ENCODE measurements at places on chromosomes 2 and 18.

- DNase-seq, result no peak
Observed at GRCh38 chr2:42084231-42084671, 36.4 kb downstream of the PKDCC start.

DNA sequence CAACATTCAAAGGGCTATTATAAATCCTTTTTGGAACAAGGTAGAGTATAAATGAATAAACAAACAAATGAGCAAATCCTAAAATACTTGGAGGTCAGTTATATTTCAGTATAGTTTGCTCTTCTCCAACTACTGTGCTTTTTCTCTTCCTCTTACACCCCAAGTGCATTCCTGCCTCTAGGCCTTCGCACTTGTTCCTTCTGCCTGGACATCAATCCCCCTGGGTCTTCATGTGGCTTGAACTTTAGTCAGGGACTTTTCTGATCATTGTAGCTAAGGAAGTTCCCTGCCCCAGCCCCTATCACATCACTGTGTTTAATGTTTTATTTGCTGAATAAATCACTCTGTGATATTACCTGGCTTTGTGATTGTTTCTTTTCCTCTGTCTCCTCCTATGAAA, 418.2 kb upstream of the HNRNPA3 start:
- DNase-seq, result no peak

DNA sequence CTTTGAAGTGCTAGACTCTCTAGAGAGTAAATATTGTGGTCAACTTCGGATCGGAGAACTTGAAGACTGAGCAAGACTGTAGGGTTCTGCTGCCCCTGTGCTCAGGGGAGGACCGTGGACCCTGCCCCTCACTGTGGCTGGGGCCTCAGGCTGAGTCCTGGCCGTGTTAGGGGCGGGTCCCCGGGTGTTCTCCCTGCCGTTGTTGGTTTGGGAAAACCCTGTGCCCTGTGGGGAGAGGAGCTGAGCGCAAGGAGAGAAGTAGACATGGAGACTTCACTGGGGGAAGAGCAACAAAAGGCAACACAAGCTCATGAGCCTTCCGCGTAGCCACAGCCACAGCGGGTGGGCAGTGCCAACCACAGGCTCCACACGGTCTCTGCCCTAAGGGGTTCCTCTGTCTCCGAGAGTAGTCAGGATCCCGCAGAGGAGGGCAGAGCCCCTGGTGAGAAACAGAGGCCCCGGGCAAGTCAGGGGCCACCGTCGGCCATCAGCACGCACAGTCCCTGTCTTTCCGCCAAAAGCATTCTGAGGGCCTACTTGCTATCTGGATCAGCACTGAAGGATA, 53.1 kb downstream of the NTSR2 start:
- no peak for DNase-seq

DNA sequence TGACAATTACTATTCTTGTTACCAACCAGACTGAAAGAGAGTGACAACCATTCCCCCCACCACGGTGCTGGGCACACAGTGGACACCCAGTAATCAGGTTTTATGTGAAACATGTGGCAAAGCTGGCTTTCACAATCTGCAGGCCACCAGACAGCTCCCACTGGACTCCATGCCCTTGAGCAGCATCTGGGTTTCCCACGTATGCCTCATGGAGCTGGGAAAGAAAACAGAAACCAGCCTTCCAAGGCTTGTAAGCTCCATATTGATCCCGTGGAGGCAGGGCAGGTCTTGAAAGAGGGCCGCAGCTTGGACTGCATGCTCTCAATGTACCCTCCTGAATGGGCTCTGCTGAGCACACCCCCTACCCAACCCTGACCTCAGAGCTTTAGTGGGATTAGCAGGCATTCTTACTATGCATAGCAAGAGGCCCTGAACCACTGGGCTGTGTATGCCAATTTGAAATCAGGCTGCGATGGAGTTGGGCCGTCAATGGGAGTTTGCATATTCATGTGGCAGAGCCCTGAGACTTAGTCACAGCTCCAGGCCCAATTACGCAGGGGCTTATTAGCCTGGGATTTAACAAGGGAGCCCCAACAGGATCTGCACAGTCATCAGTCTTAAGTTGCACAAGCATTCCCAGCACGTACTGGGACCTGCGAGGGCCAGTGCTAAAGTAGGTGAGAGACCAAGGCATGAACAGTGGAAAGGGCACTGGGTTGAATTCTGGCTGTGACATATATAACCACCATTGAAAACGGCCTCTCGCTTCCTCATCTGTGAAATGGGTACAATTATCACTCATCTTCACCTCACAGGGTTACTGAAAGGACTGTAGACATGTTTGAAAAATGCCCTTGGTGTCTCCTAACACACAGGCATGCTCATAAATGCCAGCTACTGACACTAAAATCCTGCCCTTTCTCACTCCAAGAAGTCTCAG, 10.5 kb downstream of the C1QL2 start:
- no peak for DNase-seq

DNA sequence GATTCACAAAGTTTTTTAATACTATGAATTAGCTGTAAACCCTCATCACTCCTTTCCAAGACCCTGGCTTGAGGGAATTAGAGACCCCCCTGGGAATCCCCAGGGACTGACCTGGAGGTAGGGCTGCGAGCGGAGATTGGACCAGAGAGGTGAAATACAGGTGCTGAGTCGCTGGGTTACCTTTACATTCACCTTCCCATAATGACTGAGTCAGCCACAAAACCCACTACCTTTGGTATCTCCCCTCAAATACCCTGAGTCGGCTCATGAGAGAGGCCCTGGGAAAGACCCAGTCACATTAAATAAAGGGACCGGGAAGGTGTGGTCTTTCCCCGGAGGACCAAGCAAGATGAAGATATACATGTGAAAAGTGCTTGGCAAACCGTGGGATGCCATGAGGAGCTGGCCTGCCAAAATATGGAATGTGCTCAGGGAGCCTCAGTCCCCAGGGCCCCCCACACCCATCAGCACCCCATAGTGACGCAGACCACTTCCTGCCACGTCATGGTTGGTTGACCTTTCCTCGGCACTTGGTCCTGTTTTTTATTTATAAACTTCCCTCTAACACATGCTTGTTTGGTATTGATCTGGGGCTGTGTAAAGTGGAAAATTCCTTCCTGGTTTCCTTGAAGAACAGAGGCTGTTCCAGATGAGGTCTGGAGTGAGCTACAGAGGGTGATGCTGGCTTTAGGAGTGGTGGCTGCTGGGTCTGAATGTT, 51.4 kb downstream of the IL1RL2 start:
- DNase-seq, result no peak

DNA sequence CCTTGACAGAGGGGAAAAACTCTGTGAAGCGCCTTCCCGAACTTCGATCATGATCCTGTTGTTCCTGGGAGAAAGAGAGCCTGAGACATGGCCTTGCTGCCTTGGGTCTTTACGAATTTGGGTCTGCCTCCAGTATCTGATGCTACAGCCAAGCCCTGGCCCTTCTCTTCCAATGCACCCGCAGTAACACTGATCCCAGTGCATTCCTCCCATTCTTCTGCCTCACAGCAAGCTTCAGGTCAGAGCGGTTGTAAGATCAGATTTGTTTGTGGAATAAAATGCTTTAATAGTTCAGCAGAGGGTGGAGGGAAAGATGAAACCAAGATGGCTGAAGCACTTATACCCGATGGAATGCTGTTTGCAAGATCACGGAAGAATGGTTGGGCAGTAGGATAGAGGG, 196.7 kb upstream of the SIX2 start:
- DNase-seq, result no peak

DNA sequence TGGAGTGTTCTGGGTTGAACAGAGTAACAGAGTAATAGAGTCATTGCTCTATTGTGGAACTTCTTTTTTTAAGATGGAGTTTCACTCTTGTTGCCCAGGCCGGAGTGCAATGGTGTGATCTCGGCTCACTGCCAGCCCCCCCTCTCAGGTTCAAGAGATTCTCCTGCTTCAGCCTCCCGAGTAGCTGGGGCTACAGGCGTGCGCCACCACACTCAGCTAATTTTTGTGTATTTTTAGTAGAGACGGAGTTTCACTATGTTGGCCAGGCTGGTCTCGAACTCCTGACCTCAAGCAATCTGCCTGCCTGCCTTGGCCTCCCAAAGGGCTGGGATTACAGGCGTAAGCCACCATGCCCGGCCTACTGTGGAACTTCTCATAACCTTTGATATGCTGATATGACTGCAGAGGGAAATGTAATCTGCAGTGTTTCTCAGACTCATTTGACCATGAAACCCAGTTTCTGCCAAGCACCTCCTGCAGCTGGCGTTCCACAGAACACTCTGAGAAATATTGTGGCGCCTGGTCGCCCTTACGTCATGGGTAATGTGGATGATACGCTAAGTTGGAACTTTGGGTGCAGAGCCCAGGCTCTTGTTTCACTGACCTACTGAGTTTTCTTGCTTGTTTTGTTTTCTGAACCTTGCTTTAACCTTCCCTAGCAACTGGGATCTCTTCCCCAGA, 213.8 kb downstream of the BCL2 start:
- no peak for DNase-seq

GRCh38 chr2:215619022-215619958, 183.4 kb upstream of the FN1 start:
- DNase-seq, result no peak

DNA sequence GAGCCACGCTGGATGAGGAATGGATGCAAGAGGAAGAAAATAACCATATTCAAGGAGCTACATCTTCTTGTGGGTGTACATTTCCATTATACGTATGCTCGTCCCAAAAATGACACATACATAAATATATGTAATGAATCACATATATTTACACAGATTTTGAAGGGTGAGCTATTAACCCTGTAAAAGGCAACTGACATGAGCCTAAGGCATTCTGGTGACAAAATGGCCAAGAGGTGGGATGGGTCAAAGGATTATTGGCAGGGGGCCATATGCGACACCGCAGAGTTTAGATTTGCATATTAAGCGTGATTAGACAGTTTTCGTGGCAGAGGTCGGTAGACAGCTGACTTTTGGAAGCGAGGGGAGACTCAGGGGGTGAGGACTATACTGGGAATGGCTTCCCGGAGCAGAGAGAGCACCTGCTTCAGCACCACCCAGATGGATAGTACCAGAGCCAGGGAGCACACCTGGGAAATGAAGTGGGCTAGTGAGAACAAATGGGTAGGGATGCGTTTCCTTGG, 431 bp upstream of the CNRIP1 start:
- no peak for DNase-seq

- no peak for DNase-seq
Observed at GRCh38 chr2:65313126-65313953, 85.7 kb downstream of the ACTR2 start.

DNA sequence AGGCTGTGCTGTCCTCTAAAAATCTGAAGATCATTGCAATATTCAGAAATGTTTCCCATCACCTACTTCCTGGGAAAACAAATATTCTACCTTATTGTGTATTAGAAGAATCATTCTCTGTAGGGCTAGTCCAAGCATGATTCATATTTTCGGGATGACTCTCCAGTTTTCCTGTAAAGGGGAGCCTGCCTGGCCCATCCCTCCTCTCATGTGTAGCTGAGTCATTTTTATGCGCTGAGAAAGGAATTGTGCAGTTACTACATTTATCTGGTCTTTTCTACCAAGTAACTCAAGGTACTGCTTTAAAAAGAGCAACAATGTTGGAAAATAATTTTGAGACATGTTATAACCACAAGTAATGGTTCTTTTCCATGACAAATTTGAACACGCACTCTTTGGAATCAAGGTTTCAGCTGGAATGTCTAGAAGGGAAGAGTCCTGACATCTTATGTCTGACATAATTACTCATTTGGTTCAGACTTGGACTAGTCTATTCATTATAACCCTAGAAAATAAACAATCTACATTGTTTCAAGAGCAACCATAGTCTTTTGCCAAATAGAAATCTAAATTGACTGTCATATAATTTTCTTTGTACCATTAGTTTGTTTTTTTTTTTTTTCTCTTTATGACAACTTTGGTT, 6.6 kb downstream of the DSG3 start:
- no peak for DNase-seq

DNA sequence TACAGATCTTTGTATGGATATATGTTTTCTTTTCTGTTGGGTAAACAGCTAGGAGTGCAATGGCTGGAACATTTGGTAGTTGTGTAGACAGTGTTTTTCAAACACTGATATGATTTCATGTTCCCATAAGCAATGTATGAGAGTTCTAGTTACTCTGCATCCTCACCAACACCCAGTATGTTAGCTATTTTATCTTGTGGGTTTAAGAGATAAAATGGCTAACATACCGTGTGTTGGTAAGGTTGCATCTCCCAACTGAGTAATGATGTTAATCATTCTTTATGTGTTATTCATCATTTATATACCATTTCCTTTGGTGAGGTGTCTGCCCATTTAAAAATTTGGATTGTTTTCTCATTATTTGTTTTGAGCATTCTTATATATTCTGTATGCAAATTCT, 65.7 kb downstream of the LYPD6B start:
- DNase-seq, result no peak

DNA sequence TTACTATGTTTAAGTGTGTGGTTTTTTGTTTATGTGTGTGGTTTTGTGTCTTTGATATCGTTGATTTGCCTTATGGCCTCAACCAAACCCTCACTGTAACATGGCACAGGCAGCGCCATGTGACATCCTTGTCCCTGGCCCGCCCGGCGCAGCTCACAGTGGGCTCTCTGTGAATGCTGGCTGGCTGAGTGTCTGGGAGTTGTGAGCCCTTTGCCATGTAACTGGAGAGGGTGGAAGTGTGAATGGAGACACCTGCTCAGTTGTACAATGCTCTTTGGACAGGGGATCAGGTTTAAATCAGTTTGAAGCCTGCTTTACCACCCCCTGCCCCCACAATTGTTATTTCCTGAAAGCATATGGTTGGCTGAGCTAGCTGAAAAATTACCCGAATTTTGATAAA, 41.8 kb downstream of the TCF7L1 start:
- DNase-seq, result no peak

Measured in SIG-M5 (cell line).